ENCODE measurements at places on chromosomes 1 and 21.

DNA sequence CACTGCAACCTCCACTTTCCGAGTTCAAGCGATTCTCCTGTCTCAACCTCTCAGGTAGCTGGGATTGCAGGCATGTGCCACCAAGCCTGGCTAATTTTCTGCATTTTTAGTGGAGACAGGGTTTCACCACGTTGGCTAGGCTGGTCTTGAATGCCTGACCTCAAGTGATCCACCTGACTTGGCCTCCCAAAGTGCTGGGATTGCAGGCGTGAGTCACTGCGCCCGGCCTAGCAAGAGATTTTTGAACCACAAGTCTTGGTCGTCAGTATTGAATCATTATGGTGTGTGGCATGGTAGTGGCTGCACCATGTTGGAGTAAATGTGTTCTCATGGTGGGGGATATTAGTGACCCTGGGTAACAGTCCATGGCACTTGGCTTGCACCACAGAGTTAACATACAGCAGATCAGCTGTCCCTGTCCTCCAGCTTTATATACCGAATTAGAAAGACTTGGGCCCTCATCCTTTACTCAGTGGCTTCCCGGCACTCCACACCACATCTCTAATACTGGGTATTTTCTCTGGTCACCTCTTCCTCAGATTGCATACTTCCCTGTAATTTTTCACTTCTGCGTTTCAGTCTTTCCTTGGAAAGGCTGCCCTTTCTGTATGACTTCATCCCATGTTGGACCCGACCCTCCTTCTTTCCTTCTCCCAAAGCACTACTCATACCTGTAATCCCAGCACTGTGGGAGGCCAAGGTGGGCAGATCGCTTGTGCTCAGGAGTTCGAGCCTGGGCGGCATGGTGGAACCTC lies 25.1 kb downstream of the AK4 start:
- no peak for DNase-seq

- no peak for DNase-seq
Observed at GRCh38 chr1:173502104-173502503, 25.0 kb downstream of the PRDX6 start.

GRCh38 chr1:215932558-215932957 lies 365.5 kb downstream of the KCTD3 start:
- no peak for DNase-seq

GRCh38 chr1:89743788-89744187 lies 77.0 kb upstream of the LRRC8D start:
- DNase-seq = no peak

GRCh38 chr1:25435397-25436108 lies 4.9 kb downstream of the MACO1 start:
- DNase-seq = no peak

GRCh38 chr1:114641377-114641776 lies 28.5 kb downstream of the DENND2C start:
- no peak for DNase-seq

Data from frontal cortex (tissue), 4 donors.